ENCODE measurements at places on chromosomes 5 and 9.

GRCh38 chr9:83339435-83339834 lies 198.8 kb downstream of the FRMD3 start:
- no peak for DNase-seq

GRCh38 chr5:124956471-124957029 lies 210.1 kb upstream of the ZNF608 start:
- no peak for DNase-seq

DNA sequence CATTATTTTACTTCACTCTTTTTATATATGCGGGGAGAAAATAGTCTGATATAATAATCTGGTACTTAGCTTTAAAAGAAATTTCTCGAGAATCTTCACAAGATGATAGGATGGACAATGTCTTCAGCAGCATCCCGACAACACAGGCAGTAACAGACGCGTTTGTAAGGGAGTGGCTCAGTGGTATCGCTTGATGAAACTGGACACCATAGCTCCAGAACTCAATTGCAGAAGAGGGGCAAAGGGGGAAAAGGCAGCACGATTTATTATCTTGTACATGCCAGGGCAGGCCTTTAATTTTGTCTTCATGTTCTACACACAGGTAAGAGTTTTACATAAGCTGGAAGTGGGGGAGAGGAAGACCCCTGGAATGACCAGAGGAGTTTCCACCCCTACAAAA lies 15.7 kb downstream of the IL4 start:
- no peak for DNase-seq

DNA sequence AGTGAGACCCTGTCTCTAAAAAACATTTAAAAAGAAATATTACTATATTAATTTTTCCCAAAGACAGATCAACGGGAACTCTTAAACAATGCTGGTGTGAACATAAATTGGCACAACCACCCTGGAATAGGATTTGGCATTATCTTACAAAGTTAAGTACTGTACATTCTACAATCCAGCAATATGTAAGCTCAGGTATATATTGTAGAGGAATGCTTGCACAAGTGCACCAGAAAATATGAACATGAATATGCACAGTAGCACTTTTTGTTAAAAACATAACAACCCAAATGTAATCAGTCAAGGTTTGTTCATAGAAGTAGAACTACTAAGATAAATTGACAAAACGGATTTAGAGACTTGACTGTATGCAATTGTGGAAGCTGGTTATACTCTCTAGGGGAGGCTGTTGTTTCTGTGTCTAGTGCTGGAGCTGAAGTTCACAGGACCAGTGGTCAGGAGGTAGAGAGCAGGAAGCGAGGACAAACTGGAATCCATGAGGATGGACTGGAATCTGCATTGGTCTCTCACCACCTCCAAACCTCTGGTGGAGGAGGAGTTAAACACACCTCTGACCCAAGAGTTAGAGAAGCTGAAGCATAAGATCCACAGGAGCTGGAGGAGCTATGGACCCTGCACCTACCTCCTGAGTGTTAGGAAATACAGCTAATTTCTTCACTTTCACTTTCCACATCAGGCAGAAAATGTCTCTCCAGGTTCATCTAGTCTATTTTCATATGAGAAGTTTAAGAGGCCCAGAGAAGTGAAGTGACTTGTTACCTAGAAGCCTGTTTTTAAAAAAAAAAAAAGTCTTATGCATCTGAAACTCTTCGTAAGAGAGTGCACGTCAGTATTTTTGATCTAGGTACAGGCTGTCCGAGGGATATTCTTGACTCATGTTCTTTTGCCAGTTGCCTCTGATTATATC lies 20.3 kb upstream of the RIC1 start:
- DNase-seq: no peak

DNA sequence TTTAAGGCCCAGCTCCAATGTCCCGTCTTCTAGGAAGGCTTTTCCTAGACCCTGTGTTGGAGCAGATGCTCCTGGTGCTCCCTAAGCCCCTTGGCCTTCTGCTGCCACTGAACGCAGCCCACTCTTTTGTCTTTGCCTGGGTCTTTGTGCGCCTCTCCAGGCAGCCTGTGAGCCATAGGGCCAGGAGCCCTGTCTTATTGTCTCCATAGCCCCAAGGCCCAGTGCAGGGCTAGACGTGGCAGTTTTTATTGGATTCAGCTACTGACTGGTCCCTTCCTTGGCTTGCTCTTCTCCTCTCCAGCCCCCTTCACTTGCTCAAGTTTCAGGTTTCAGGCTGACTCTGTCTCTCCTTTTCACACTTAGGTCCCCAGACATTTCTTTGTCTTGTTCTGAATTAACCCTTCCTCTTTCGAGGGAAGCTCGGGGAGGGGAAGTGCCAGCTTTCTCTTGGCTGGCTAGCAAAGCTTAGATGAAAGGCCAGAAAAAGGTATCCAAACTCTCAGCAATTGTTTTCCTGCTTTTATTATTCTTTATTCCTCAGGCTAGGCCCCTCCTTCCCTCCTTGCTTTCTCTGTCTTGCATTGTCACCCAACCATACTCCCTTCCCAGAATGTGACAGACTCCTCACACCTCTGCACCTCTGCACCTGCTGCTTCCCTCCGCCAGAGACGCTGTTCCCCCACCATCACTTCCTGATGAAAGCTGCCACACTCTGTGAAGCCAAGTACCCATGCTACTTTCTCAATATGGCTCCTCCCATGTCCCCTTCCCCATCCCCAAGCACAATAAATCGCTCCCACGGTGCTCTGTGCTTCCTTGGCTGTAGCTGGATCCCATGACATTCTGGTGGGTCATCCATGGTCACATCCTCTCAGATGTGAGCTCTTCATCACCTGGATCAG lies 101.6 kb upstream of the CPEB4 start:
- no peak for DNase-seq

DNA sequence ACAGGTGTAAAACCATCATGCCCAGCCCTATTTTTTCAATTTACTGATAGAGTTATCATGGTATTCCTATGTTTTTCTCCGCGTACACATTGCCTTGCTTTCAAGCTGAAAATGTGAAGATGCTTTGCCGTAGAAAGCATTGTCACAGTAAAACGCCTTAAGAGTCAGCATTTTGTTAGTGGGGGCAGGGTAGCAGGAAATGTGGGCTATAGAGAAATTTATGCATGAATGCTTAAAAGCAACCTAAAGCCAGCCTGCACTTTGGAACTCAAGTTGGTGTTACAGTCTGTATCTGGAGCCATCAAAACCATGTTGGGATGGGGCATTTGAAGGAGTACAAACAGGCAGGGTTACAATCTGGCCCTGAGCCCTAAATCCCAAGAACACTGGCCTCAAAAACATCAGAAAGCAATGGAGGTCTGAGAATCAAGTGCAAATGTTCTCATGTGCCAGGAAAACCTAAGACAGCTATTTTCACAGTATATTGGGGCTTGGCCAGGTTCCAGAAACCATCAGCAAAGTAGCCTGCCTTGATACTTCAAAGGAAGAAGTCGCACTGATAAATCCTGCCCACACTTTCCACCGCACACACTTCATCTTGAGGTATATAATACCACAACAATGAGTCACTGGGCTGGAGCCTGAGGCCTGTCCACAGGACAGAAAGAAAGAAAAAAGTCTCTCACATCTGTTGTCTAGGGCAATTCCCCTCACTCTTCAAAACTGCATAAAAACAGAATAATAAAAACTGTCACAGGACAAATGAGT lies 313.8 kb downstream of the ENC1 start:
- peak; percentile 93 for DNase-seq

DNA sequence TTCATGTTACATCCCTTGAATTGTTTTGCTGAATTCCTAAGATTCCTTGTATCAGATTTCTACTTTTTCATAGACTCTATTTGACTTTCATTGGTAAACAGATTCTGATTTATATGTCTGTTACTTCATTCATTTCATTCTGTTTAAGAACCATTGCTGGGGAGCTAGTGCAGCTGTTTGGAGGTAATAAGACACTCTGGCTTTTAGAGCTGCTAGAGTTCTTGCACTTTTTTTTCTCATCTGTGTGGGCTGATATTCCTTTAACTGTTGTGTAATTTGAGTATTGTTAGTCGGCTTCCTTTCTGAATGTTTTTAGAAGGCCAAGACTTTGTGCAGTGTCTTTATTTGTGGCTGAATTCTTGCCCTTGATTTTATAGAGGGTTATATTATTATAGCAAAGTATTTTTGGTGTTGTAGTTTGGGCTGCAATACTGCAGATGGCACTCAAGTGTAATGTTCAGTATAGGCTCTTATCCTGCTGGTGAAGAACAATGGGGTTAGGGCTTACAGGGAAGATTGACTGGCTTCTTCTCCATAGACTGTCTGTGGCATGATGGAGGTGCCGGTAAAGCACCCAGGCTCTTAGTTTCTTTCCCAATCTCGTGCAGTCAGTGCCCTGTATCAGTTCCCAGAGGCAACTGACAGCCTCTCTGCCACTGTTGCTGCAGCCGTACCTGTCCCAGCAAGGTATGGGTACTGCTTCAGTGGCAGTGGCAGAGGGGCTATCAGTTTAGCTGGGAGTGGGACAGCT lies 162.2 kb downstream of the OXCT1 start:
- DNase-seq: peak; percentile 66

DNA sequence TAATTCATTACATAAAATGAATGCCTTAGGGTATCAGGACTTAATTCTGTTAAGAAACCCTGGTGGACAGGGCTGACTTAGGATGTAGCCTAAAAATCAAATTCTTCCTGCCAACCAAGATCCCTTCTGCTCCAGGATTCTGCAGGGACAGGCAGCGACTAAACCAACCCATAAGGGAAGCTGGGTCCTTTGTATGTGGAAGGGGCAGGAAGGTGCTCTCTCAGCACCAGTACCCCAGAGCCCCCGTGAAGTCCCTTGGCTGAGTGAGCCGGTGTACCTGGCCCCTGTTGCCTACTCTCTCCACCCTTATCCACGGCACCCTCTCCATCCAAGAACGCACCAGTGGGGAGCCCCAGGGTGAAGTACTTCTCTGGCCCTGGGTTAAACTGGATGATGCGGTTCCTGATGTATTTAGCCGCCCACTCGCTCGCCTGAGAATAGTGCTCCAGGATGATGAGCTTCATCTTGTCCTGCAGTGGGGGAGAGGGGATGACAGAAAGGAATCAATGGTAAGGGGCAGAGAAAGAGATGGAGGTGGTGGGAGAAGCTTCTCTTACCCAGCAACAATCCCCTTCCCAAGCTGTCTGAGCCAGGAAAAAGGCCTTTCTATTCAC lies 1.1 kb downstream of the GNPDA1 start:
- DNase-seq: no peak

GRCh38 chr5:78544561-78545201 lies 103.9 kb downstream of the LHFPL2 start:
- no peak for DNase-seq

DNA sequence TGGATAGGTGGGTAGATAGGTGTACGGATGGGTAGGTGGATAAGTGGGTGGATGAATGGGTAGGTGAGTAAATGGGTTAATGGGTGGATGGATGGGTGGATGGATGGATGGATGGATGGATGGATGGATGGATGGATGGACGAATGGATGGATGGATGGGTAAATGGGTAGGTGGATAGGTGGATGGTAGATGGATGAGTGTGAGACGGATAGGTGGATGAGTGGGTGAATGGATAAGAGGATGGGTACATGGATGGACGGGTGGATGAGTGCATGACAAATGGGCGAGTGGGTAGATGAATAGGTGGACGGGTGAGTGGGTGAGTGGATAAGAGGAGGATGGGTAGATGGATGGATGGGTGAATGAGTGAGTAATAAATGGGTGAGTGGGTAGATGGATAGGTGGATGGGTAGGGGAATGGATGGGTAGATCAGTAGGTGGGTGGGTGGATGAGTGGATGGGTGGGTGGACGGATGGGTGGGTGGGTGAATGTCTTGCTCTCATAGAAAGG lies 179.2 kb downstream of the FGF18 start:
- no peak for DNase-seq

DNA sequence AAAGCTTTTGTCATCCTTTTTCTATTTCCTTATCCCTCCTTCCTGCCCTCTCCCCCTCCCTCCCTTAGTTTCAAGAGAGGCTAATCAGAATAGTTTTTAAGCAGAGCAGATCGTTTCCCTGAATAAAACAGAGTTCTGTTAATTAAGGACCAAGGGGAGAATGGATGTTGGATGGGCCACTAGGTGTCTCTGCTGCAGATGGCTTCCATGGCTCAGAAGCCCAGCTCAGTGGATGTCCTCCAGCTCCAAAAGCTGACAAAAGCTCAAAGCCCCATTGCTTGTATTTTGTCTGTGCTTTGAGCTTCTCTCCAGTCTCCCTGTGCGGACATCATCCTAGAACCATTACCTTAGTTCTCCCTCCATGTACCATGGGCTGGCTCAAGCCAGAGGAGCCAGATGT lies 21.0 kb upstream of the NPR3 start:
- peak; percentile 11 for DNase-seq

DNA sequence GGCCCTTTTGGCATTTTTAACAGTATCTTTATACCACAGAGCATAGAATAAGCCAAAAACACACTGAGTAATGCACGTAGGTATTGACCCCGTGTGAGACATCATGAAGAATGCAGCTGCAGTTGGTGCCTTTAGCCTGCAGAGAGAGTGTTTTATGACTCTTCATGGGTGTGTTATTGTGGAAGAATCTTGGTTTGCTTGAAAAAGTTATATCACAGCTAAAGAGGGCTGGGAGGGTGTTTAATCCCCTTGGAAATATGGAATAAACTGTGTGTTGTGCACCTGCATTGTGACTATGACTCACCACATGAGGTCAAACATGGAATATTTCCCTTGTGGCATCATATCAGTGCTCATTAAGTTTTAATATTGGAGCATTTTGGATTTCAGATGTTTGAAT lies 458.7 kb downstream of the CDH9 start:
- no peak for DNase-seq
